ENCODE measurements at places on chromosomes 6 and 20.
A peak's percentile ranks its signal among the peaks of the same experiment; 100 is the strongest.

DNA sequence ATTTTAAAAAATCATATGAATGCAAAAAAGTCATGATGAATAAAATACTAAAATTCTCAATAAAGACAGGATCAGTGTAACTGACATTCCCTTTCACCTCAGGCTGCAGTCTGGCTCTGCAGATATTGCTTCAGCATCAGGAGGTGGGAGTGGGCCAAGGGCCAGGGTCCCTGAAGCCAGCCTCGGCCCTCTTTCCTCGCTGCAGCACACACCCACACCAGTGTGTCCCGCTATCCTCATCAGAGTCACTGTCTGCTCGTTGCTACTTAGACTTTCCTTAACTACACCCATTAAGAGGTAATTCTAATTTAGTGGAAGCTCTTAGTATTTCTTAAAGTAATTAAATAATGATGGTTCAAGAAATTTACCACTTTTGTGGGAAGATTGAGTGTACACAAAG lies 298.2 kb downstream of the UBE3D start:
- DNase-seq, result no peak

GRCh38 chr6:21371676-21372171 lies 221.8 kb upstream of the SOX4 start:
- peak; percentile 63 for DNase-seq

DNA sequence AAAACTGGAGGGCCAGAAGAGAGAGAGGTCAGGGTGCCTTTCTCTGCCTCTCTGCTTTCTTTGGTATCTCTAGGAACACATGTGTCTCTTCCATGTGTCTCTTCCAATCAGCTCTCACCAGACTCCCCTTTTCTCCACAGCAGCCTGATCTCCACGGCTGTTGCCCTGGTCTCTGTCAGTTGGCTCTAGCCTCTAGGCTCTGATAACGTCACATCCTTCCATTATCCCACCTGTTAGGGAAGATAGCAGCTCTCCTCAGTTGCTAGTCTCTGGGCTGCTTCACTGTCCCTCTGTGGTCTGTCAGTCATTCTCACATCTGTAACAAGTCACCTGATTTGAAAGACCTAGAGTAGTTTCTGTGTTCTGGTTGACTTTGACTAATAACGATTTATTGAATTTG lies 80.2 kb downstream of the PLCB4 start:
- no peak for DNase-seq

GRCh38 chr20:22305381-22305780 lies 279.0 kb downstream of the FOXA2 start:
- DNase-seq, result no peak

GRCh38 chr20:49781676-49782075 lies 31.0 kb upstream of the SLC9A8 start:
- no peak for DNase-seq

DNA sequence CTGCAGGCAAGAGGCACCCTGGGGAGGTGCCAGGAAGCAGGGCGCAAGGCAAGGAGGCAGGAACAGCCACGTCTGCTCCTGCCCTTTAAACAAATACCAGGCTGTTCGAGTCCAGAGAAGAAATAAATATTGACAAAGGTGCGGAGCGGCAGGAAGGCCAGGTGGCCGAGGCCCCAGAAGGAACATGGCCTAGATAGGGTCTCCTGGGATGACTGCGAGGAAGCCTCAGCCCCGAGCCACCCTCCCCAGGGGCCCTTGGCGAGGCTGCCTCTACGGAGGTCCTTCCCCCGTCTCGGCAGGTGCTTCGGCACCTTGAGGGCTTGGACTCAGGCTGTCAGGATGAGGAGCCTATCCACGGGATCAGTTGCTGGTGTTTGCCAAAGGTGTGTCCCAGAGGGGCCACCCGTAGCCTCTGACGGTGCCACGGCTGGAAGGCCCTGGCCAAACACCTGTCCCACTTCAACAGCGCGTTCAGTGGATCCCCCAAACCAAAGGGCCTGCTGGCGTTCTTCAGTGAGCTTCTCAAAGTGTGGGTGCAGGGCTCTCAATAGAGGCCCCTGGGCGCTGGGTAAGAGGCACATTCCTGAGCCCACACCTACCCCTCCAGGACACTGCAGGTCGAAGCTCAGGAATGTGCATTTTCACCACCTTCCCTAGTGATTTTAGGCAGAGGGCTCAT lies 39.8 kb downstream of the SNX5 start:
- peak; percentile 39 for DNase-seq

- DNase-seq, result no peak
These were observed 34.6 kb upstream of the CHRNA4 start for GRCh38 chr20:63395723-63396122.

GRCh38 chr20:52191916-52192718 lies 538 bp upstream of the ZFP64 start:
- DNase-seq, result peak; percentile 82

DNA sequence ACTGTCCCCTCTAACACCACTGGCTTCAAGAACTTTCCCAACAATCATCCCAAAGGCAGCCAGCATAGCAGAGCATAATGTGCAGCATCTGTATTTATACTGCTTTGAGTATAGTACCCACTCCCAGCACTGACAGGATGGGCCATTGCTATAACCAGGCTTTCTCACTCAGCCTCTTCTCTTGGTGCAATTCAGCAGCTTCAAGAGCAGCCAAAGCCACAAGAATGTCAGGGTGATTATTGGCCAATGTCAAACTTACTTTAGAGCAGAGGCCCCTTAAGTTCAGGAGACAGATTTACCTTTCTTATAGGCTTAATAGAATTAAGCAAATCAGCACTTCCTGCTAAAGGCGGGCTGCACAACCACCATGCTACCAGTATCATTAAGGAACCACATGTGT lies 232.4 kb upstream of the RSPO3 start:
- DNase-seq, result no peak

- DNase-seq, result no peak
These were observed 407.8 kb downstream of the EYS start for GRCh38 chr6:65299236-65299635.

- DNase-seq, result no peak
These were observed 128.8 kb upstream of the SIM1 start for GRCh38 chr6:100593522-100593921.

DNA sequence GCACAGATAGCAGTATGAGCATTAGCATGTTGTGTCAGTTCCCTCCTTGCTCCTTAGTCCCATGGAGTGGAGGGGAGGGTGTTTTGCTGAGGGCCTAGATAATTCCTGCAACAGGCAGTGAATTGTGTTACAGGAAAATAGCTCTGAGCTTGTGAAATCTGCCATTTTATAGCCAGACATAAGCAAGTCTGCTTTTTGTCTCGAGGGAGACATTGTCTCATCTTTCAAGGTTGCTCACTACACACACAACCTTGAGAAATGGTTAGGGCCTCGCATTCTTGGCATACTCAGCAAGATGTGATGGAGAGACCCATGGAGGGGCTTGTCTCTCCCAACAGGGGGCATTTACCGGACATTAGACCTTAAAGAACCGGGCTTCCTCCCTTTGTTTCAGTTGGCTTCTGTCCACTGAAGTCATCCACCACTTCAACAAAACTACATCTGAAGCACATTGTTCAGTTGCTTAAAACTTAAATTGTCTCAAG lies 108.0 kb upstream of the FOXO3 start:
- no peak for DNase-seq

DNA sequence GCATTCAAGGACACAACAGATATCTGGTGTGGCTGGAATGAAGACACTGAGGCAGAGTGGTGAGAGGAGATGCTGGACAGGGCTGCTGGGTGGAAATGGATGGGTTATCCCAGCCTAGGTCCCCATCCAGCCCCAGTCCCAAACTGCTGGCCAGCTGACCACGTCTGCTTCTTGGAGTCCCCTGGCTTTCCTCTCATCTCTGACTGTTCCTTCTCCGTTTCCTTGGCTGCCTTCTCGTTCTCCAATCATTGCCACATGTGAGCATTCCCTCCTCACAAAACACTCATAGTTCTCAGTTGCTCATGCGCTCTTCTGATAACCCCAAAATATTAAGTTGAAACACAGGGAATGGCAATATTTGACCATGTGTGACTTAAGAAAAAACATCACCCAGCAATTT lies 31.5 kb downstream of the MAFB start:
- DNase-seq, result no peak

- no peak for DNase-seq
These were observed 208.8 kb upstream of the SUPT3H start for GRCh38 chr6:45586216-45587171.

DNA sequence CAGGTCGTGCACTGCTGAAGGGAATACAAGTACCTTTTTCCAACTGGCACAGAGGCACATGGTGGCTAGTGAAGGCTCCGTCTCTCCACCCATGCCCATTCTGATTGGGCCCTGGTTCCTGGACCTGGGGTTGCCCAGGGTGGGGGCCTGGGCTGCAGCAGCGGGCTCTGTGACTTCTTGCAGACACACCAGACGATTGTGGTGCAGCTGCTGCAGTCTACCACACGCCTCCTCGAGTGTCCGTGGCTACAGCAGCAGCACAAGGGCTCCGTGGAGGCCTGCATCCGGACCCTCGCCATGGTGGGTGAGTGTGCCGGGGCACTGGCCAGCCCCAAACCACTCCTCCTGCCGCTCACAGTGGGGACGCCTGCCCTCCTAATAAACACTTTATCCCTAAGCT lies 29.2 kb downstream of the UQCC2 start:
- DNase-seq, result no peak

- no peak for DNase-seq
These were observed 9.3 kb downstream of the ZBTB46 start for GRCh38 chr20:63821811-63822210.

DNA sequence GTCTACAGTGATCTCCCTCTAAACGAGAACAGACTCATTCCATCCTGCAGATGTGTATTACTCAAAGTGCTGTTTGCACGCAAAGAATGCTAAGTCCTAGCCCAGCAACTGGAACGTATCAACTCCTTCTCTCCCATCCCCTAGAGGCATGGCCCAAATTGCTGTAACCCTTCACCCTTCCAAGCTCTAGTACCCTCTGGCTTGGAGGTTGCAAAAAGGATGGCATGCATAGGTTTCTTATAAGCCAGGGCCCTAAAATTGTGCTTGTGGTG lies 71.5 kb upstream of the TGM3 start:
- DNase-seq, result no peak

GRCh38 chr6:12203001-12203400 lies 87.2 kb upstream of the EDN1 start:
- DNase-seq, result no peak

- no peak for DNase-seq
These were observed 77.8 kb downstream of the ISM1 start for GRCh38 chr20:13298692-13299373.
